ENCODE measurements at places on chromosomes 2 and 18.

DNA sequence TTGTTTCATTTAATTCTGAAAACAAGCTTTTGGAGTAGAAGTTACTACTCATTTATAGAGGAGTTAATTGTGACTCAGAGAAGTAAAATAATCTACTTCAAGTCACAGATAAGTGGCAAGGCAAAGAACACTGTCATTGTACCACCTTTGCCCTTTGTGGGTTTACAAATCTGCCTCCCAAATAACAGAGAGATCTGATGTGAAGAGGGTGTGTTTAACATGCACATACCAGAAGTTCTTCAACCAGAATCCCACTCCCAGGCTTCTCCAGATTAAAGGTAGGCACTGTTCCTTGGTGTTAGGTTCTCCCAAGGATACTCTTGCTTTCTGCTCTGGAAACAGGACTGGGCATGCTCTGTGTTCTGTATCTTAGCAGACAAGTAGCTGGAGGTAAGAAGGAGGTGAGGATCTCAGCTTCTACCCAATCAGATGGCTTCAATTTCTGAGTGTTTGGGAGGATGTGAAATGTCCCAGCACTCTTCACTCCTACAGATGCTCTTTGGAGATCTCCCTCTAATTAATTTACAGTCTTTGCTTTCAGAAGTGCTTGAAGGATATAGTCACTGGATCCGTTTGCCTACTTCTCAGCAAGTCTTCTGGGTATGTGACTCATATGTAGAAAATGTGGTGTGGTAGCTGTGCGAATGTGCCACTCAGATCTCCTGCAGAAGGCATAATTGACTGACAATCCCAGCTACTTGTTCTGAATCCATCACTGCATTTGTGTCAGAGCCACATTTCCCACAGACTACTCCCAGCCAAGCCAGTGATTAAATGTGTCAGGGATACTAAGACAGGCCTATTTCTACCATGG, 111.1 kb downstream of the KLHL14 start:
- DNase-seq, result no peak

GRCh38 chr2:184199274-184199673, 399.1 kb upstream of the ZNF804A start:
- DNase-seq, result no peak

- DNase-seq, result no peak
Measured at GRCh38 chr2:24721470-24721869, 71.7 kb downstream of the PTRHD1 start.

- DNase-seq, result no peak
Measured at GRCh38 chr2:44205169-44205568, 36.5 kb downstream of the PPM1B start.

GRCh38 chr2:143936848-143937722, 582.8 kb downstream of the ZEB2 start:
- no peak for DNase-seq

GRCh38 chr2:197759013-197759412, 26.1 kb downstream of the BOLL start:
- DNase-seq, result no peak

DNA sequence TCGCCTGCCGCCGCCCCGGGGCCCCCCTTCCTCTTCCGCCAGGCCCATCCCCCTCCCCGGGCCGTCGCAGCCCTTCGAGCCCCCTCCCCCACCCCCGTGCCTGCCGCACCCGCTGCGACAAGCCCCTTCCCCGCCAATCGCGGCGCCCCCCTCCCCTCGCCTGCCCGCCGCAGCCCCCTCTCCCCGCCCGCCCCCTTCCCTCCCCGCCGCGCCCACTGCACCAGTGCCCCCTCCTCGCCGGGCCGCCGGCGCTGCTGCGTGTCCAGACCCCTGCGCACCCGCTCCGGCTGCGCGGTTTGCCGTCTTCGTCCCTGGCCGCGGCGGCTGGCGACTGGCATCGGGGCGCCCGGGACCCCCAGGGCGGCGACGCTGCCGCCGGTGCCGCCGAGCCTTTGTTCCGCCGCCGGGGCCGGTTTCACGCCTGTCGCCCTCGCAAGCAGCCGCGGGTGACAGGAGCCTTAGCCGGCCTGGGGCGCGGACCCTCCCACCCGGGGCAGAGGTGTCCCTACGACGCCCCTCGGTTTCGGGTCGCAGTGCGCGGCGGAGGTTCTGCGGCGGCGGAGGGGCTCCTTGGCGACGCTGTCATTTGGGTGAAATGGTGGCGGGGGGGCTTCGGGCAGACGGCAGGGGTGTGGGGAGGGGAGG, 18.1 kb downstream of the GPC1 start:
- no peak for DNase-seq

DNA sequence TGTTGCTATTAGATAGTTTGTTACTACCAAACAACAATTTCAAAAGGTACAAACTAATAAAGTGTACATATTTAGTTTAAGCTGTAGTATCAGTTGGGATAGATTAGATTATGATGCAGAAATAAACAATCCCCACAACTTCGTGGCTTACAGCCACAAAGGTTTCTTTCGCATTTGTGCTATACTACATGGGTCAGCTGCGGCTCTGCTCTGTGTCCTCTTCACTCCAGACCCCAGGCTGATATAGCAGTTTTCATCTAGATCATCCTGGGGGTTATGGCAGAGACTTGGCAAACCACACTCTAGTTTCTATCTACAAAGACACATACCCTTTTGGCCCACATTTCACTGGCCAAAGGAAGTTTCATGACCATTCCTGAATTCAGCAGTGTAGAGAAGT, 108.0 kb upstream of the SP5 start:
- DNase-seq, result no peak

DNA sequence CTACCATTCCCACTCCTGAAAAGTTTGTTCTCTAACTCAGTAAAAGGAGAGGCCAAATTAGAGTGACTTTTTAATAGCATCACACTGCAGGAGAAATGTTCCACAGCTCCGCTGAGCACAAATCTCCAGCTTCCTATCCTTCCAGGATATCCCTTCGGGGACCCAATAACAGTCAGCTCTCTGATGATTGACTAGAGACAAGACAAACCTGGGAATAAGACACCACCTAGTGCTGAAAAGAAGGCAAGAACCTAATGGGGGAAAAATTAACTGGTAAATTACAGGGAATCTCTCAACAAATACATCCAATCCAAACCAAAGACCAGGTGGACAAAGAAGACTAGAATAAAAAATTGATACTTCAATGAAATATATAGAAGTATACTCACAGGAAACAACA, 977.1 kb upstream of the SOX11 start:
- no peak for DNase-seq

GRCh38 chr18:44798433-44799048, 117.9 kb downstream of the SETBP1 start:
- no peak for DNase-seq

- no peak for DNase-seq
Measured at GRCh38 chr2:24375349-24376087, 15.2 kb upstream of the ITSN2 start.

DNA sequence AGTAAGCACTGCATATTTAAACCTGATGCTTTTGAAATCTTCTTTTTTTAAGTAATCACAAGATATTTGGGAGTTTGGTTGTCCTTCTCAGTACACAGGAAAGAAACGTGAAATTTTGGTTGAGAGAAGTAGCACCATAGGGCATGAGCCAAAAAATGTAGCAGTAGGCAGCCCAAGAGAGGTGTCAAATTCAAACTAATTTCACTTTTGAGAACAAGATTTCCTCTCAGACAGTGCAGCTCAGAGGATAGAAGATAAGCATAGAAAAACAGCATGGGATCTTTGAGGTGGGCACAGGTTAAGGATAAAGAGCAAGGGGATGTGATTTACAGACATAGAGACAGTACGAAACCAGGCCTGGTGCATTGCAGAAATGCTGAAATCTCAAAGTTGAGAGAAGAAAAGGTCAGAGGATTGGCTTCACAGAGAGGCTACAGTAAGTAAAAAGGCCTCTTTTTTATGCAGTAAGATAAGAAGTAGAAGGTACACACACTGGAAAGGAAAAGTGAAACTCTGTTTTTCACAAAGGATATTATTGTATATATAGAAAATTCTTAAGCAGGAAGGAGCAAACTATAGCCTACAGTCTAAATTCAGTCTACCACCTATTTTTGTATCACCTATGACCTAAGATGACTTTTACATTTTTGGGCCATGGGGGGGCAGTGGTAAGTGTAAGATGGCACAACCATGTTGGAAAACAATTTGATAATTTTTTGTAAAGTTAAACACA, 89.8 kb downstream of the PKP4 start:
- no peak for DNase-seq

- DNase-seq, result no peak
Measured at GRCh38 chr2:88698498-88699233, 7.2 kb downstream of the RPIA start.

DNA sequence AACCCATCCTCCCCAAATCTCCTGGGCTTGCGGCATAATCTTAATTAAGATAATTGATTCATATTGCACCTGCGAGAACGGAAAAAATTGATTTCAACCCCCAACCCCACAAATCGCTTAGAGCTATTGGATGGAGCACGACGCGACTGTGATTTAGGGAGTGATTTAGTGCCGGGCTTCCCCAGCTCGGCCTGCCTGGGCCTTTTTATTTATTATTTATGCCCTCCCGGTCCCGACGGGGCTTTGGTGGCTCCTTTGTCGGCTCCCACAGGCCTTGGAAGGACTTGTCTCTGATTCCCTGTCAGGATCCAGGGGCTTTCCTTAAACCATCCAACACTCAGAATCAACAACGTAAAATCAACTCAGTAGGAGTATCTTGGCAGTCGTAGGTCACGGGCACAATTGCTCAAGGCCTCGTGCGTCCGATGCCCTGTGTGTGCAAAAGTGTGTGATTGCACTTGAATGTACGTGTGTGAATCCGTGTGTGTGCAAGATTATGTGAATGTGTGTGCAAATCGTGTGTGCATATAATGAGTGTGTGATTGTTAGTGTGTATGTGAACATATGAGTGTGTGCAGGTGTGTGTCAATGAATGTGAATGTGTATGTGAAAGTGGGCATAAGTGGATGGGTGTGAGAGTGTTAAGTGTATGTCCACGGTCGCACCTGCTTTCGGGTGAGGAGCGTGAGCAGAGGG, 4.3 kb upstream of the NEUROD1 start:
- no peak for DNase-seq
